Cortex of kidney (tissue), 1 donor: ENCODE measurements at places on chromosomes 4 and X.

- no peak for DNase-seq
Observed at GRCh38 chr4:117771647-117772337, 262.5 kb upstream of the NDST3 start.

GRCh38 chrX:83658731-83659130, 150.6 kb downstream of the POU3F4 start:
- no peak for DNase-seq

GRCh38 chr4:21921526-21922180, 26.9 kb downstream of the KCNIP4 start:
- DNase-seq, result no peak

DNA sequence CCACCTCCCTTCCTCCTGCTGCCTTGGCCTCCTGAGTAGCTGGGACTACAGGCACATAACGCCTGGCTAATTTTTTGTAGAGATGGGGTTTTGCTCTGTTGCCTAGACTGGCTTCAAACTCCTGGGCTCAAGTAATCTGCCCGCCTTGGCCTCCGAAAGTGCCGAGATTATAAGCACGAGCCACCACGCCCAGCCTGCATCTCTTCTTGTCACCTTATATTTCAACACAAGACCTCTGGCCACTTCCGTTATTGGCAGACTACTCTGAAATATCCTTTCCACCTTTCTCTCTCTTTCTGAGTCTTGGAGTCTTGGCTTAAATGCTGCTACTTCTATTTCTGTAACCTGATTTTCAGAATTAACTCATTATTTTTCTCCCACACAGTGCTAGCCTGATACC, 5.6 kb downstream of the KIAA0232 start:
- no peak for DNase-seq

DNA sequence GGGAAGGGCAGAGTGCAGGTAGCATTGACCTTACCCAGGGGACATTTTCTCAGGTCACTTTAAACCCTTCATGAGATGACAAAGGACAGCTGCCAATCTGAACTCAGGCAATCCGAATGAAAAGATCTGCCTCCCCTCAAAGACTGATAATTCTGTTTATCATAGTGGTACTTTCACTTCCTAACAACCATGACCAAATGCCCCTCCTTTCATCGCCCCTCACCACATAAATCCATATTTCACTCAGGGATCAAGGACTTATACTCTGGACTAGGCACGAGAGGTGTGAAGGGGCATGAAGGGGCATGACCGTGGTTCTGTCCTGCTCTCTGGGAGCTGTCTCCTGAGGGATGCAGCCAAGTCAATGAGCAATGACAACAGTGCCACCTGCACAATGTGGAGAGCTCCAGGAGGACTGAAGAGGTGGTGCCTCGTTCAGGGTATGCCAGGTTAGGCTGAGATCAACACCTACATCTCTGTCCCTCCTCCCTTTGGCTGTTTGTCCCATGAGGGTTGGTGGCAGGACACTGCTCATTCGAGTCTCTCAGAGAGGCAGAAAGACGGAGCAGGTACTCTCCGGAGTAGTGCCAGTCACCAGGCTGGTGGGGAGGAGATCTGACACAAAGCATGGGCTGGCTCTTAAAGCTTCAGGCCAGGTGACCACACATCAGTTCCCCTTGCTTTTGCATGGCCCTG, 12.5 kb downstream of the HS3ST1 start:
- DNase-seq, result no peak

DNA sequence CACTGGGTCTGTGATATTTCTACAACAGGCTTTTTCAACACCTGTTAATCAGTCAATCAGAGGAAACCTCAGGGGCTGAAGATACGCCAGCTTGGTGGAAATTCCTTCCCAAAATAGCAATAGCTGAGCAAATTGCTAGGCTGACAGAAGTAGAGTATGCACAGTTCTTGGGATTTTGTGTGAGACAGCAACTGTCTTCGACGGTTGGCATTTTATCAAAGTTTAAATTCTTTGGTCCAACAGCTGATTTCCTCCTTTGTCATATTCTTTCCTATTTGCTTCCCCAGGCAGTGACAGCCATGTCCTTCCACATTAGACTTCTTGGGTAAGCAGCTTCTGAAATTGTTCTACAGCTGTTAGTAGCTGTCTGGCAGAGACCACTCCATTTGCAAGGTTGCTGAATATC, 8.0 kb upstream of the PALLD start:
- DNase-seq, result no peak

DNA sequence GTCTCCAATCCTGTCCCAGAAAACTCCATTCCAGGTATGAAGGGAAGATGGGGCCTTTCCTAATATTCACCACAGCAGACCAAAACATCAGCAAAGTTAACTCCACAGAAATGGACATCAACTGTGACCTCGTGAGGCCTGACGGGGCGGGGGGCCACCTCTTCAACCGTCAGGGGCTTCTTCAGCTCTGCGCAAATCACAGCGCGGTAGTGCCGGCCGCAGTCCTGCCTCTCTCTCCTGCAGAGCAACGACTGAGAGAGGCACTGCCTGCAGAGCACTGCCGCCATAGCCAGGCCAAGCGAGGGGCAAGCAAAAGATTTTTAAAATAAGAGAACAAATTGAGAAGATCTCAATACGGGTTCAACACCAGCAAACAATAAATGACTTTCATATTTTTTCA, 226.2 kb downstream of the STPG2 start:
- DNase-seq, result no peak

DNA sequence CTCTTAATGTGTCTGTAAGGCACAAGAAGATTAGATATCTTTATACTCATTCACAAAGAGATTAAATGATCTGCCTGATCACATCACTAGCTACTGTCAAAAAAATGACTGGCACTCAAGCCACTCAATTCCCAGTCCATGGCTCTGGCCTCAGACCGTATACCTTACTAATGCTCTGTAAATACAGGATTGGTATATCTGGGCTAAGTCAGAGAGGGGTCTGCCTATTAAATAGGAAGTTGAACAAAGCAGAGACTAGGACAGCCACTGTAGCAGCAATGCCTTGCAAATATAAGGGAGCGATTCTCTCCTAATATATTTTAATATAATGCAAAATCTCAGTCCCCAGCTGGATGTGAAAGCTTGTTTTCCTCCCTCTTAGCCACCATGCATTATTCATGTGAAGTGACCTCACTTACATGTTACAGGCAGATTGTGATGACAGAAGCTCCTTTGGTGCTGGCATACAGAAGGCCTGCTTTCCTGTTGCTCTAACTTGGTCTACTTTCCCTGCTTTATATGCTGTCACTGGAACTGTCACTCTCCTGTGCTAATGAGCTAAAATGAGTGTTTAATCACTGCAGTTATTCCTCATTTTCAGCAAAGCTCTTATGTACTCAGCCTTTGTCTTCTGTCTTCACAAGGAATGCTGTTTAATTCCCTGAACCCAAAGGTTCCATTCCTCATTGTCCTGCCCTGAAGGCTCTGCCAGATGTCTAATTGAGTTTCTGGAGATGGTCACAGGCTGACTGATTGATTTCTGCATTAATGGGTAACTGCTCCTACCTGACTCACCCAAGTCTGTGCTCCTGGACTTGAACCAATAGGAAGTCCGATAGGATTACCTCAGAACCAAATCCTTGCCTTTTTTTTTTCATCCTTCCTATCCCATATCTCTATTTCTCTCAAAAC, 578.2 kb downstream of the KLHL13 start:
- DNase-seq, result no peak

- DNase-seq, result no peak
Observed at GRCh38 chrX:78886550-78886949, 58.6 kb upstream of the P2RY10 start.

GRCh38 chr4:182018691-182019090, 224.5 kb upstream of the TENM3 start:
- no peak for DNase-seq

DNA sequence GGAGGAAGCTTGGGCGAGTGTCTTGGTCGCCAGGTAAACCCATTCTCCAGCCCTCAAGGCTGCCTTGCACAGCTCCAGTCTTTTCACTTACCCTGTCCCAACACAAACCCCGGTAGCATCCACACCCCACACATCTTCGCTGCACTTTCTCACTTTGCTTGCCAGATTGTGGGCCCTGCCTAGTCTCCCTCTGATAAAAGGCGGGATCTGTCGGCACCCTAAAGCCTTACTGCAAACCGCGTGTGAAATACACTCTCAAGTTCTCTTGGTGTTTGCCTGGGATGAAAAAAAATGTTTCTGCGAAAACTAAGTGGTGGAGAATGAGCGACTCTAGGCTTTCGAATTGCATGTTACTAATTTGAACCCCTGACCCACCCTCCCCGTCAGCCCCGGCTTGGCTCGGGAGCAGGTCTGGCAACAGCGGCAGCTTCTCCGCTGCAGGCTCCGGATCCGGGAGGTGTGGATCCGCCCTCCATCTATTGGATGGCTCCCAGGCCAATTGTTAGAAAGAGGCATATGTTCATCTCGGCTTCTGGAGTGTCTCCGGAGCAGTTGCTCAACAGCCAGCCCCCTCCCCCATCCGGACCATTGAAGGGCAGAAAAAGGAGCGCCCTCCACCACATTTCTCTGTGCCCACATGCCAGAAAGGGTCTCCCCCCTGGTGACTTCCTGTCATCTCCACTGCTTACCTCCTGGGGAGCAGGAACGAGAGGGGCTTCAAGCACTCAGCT, 3.0 kb upstream of the CITED1 start:
- no peak for DNase-seq

DNA sequence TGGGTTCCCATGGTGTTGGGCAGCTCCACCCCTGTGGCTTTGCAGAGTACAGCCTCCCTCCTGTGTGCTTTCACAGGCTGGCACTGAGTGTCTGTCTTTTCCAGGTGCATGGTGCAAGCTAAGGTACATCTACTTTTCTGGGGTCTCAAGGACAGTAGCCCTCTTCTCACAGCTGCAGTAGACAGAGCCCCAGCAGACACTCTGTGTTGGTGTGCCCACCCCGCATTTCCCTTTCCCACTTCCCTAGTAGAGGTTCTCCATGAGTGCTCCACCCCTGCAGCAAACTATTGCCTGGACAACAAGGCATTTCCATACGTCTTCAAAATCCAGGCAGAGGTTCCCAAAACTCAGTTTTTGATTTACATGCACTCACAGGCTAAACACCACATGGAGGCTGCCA, 143.0 kb downstream of the TECRL start:
- DNase-seq, result no peak

DNA sequence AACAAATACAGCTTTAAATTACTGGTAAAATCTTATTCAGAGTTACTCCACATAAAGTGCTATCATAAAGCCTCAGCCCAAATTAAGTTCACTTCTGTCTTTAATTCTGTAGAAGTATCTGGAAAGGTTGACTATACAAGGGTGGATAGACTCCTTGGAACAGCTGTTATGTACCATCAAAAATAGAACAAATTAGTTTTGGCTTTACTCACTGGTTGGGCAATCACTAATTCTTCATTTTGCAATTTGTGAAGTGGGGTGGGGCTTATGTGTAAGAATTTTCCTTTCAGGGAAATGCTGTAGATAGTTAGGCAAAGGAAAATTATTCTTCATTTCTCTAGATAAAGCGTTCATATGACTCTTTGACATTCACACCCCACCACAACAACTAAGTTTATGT, 7.8 kb downstream of the DIAPH2 start:
- no peak for DNase-seq

DNA sequence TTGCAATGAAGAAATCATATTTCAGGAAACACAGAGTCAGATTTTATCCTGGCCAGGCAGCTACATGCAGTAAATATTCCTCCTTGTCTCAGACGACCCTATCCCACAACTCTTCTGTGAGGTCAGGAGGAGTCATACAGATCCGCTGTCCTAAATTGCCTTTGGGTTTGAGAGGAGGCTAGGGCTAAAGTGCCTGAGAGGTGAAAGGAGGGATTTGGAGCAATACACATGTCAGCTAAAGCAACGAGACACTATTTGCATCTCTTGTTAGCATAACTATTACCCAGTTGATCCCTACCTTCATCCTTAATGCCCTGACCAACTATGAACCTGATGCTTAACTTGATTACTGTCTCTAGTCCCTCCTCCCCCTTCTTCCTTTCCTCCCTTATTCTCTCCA, 98.6 kb downstream of the TBC1D19 start:
- no peak for DNase-seq

DNA sequence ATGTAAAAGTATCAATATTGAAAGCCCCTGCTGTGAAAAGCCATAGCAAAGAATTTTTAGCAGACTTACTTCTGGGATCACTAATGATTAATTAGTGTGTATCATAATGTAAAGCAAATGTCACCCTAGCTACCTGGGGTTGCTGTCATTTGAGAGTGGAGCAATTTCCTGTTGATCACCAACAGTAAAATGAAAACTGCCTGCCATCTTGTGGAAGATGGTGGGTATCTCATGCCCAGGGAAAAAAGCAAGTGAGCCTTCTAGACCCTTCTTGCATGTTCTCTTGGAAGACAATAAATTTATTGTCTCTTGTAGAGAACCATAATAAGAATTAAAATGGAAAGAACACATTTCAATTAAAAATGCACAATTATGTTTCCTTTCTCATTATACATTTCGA, 360.2 kb downstream of the ZIC3 start:
- DNase-seq, result no peak

- no peak for DNase-seq
Observed at GRCh38 chr4:55837903-55838302, 15.5 kb upstream of the EXOC1 start.

DNA sequence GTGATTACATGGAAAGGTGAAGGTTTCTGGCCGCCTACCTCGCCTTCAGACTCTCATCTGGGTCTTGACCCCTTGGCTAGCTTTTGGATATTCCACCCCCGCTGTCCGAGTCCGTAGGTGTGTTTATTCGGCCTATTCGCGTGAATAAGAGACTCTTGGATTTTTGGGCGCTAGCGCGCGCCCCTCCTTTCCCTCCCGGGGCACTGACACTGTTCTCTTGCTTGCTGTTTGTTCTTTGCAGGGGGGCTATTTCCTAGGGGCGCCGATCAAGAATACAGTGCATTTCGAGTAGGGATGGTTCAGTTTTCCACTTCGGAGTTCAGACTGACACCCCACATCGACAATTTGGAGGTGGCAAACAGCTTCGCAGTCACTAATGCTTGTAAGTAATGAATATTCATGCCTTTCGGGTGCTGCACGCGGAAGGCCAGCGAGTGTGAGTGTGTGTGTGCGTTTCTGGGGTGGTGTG, 932 bp downstream of the GRIA2 start:
- DNase-seq, result no peak

- DNase-seq, result no peak
Observed at GRCh38 chr4:102169345-102169744, 175.9 kb downstream of the SLC39A8 start.

DNA sequence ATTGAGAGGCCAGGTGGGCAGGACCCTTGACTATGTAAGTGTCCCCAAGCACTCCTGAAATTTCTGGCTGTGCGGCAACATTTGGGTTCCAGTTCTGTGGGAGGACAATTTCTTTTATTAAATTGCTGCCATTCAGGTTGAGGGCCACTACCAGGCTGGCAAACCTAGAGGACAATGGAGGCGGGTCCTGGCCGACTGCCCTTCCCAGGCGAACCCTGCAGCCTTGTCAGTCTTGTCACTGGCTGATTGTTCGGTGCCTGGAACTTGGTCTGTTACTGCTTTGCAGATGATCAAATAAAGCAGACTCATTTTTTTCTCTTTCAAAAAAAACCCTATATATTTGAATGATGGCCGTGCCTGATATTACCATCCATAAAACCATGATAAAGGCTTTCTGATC, 6.6 kb upstream of the TMEM128 start:
- DNase-seq, result no peak

- no peak for DNase-seq
Observed at GRCh38 chrX:22699581-22700091, 300.1 kb upstream of the DDX53 start.
